Left hindlimb (tissue), 1 donor: ENCODE measurements at places on chromosomes 1 and 21.

GRCh38 chr21:23725576-23725975 lies 1881.7 kb downstream of the MRPL39 start:
- no peak for DNase-seq

DNA sequence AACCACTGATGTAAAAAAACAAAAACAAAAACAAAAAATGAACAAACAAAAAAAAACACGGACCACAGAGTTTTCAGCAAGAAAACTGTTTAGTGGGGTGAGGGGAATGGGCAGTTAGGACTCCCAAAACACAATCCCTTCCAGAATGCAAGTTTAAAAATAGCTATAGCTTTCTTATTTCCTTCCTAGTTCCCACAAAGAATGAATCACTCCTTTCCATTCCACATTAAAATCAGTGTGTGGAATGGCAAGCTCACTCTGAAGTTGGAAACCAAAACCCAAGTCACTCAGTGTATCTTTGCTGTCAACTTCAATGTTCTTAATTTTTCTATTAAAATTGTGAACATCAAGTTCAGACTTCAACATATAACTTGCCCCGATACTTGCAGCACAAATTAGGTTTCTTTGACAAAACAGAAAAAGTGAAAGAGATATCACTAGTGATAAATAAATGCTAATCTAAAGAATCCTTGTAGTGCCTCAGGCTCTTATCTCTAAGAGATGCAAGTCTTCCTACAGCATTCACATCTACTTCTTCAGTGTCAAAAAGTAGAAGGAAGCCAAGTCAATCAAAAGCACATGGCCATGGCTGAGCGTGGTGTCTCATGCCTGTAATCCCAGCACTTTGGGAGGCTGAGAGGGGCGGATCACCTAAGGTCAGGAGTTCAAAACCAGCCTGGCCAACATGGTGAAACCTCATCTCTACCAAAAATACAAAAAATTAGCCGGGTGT lies 45.5 kb downstream of the TOR3A start:
- no peak for DNase-seq

DNA sequence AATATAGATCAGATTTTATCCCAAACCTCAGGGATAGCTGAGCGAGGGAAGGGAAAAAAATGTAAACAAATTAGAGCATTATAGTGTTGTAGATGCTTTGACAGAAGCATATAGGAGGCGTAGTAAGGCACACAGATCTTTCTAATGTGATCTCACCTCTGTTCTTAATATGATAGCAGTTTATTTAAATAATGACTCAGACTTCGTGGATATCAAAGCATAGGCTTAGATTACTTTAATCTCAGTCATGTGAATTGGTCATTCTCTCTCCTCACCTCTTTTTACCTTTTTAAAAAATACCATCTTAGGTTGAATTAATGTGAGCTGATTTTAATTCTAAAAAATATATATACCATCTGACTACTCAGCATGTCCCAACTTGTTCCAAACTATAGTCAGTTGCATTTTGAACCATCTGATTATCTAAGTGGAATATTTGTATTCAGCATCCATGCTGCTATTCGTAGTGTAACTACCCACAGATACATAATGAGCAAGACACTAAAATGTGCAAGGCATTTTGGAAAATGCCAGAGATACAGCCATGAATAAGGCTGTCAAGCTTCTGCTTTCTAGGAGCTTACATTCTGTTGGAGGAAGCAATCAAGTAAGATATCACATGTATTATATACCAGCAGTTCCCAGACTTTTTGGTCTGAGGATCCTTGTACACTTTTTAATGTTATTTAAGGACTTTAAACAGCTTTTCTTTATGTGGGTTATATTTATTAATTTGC lies 76.7 kb downstream of the OSBPL9 start:
- DNase-seq = no peak

DNA sequence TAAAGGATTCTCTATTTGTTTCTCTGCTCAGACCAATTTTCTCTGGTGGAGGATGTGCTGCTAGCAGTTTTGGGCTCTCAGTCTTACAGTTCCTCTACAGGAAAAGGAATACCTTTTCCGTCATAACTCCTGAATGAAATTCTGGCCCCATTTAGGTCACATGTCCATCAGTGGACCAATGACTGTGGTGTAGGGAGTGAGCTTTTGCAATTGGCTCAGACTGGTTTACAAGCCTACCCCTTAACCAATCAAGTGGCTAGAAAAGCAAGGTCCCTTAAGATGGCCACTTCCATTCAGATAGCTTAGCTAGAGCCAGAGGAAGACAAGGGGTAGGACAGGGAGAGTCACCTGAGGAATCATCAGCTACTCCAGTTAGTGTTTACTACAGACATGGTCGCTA lies 16.4 kb upstream of the ZNF281 start:
- no peak for DNase-seq

DNA sequence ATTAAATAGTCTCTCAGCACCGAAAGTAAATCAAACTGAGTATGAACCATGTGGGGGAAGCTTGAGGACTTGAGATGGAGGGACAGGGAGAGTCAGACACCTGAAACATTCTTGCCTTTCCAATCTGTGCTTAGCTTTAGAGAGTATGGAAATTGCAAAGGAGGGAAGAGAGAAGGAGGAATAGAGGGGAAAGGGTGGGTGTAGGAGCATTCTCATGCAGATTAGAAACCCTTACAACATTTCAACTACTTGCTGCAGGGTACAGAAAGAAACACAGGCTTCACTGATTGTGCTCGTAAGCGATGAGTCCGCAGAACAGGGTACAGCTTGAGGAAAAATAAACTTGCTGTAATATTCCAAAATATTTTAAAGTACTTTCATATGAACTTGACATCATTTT lies 73.8 kb downstream of the NIBAN1 start:
- DNase-seq = no peak

DNA sequence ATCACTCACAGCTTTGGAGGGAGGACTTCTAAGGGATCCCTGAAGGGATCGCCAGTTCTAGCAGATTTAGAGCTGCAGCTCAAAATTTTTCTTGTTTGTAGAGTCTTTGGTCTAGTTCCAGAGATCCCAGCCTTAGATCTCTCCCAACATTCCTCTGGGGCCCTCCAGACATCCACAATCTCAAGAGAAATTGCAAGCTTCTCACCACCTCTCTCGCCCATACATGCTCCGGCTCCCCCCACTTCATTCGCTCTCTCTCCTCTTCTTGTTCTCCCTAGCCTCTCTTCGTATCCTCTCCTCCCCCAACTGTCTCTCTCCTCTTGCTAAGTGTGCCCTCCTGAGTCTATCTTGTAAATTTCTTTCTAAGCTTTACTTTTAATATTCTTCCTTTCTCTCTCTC lies 15.1 kb upstream of the TUT4 start:
- DNase-seq = no peak

DNA sequence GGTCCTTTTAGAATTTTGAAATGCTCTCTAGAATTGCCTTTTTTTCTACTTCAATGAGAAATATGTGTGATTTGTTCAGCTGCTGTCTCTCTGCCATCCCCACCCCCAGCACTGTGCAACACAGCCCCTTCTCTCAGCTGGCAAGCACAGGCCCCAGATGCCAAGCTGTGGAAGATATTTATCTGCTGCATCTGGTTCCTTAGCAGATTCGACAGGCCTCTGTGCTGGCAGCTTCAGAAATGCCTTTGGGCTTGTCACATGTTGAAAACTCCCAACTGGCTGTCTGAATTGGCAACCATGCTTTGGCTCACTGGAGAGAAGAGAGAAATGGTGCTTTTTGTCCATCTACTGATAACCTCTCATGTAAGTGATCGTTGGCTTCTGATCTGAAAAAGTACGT lies 206.7 kb upstream of the C1orf87 start:
- peak; percentile 69 for DNase-seq

DNA sequence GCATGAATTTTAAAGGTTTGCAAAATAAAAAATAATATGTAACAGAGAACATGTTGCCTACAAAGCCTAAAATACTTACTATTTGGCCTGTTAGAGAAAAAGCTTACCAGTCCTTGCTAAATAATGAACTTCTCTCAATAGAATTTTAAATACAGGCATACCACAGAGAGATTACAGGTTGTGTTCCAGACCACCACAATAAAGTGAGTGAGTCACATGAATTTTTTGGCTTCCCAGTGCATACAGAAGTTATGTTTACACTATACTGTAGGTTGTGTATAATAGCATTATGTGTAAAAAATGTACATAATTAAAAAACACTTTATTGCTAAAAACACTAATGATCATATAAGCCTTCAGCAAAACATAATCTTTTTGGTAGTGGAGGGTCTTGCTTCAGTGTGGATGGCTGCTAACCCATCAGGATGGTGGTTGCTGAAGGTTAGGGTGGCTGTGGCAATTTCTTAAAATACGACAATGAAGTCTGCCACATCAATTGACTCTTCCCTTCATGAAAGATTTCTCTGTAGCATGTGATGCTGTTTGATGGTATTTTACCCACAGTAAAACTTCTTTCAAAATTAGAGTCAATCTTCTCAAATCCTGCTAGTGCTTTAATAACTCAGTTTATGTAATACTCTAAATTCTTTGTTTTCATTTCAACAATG lies 48.6 kb downstream of the SCYL3 start:
- DNase-seq = no peak

DNA sequence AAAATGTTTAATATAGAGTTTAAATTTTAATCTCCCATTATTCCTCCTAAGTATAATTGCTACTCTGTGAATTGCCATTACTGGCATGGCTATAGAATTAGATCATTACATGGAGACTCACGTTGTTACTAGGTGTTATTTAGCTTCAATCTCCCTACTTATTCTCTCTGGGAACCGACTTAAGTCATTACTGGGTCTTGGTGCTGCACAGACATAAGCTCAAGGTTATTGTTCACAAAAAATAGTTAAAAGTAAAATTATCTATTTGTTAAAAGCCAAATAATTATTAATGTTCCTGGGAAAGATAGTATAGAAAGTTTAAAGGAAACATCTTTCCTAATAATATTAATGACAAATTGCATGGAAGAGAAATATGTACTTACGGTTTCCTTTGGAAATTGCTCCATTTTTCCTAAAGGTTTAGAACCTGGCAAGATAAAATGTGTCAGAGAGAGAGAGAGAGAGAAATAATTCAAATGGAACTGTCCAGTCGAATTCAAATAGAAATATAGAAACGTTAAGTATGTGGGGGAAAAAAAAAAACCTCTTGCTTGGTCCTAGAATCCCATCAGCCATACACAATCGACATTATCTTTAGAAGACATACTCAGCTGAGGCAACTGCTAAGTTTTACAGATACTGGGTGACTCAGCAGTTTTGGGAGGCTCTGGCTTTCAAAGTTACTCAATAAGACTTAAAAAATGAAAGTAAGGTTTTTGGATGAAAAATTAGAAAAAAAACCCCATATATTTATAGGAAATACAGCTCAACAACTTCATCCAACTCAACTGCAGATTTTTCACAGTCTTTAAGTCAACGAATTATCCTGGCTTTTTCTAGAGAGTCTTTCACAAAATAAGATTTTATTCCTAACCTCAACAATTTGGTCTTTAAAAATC lies at the start of gene SPTA1:
TSS of gene SPTA1 (minus strand) at position 605 of the 899 bp plus-strand sequence. CDS start at position 407, 198 bp downstream.
- no peak for DNase-seq

GRCh38 chr1:54327386-54328065 lies 78.7 kb downstream of the SSBP3 start:
- no peak for DNase-seq

GRCh38 chr1:5863238-5863637 lies 129.0 kb downstream of the NPHP4 start:
- no peak for DNase-seq

GRCh38 chr1:92473781-92474495 lies 12.8 kb downstream of the GFI1 start:
- no peak for DNase-seq

- no peak for DNase-seq
Measured at GRCh38 chr1:117613249-117613968, 7.6 kb downstream of the TENT5C start.

DNA sequence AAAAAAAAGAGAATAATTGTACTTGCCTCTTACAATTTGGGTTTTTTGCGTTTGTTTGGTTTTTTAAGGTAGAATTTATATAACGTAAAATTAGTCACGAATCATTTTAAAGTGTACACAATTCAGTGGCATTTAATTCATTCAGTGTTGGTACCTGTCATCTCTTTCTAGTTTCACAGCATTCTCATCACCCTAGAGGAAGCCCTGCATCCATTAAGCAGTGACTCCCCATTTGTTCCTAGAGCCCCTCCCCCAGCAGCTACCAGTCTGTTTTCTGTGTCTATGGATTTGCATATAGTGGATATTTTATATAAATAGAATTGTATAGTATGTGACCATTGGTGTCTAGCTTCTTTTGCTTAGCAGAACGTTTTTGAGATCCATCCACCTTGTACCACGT lies 233.2 kb upstream of the FMN2 start:
- no peak for DNase-seq

DNA sequence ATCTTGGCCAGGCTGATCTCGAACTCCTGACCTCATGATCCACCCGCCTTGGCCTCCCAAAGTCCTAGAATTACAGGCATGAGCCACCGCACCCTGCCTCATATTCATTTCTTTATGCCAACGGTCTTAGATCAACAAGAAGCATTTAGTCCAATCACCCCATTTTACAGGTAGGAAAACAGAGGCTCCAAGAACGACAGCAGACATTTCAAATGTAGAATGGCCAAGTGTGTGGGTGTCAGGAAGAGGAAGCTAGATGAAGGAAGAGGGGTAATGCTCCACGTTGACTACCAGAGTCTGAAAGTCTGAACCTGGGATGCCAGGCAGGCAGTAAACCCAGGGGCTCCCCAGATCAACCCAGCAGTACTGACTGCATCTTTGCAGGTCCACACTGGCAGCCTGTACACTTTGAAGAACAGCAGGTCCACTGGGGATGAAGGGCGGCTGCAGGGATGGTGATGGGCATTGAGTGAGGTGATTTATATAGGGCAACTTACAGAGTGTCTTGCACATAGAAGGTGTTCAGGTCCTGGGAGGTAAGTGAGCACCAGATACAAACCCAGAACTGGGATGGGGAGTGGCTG lies 120.2 kb downstream of the EPHB2 start:
- DNase-seq = no peak

- DNase-seq = no peak
Measured at GRCh38 chr1:218171302-218171893, 113.7 kb upstream of the RRP15 start.

DNA sequence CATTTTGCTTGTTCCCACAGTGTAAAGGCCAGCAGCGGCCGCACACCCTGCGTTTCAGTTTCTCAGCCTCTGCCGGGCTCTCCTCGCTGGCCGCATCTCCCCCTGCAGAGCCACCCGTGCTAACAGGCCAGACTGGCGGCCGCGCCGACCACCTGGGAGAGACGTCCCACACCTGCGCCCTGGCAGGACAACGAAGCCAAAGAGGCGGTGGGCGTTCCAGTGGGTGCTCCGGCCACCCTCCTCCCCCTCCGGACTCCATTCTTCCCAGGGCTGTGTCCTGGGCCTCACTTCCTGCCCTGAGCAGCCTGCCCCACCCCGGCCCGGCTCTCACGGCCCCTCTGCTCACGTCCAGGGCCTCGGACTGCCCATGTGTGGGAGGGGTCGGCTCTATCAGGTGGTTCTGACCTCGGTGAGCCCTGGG lies 31.9 kb upstream of the SLC19A1 start:
- no peak for DNase-seq

GRCh38 chr1:221212926-221213325 lies 333.7 kb downstream of the HLX start:
- no peak for DNase-seq
